ENCODE measurements at places on chromosomes 6 and 20.

GRCh38 chr6:34836008-34836407 is 44.1 kb downstream of the BLTP3A start:
- no peak for DNase-seq

- no peak for DNase-seq
These were observed 70.6 kb upstream of the DST start for GRCh38 chr6:56713254-56713672.

DNA sequence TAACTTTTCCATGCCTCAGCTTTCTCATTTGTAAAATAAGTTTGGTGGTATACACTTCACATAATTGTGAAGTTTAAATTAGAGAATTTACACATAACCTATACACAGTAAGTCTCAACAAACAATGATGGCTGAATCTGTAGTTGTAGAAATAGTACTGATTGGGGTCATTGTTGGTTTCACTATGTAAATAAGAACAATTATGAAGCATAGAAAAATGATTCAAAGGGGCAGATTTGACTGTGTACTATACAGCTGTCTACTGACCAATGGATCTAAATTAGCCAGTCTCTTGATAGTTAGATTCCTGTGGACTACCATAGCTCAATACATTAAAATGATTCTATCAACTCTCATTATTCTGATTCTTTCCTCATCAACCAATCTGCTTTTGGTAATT is 181.1 kb upstream of the STXBP5 start:
- no peak for DNase-seq

DNA sequence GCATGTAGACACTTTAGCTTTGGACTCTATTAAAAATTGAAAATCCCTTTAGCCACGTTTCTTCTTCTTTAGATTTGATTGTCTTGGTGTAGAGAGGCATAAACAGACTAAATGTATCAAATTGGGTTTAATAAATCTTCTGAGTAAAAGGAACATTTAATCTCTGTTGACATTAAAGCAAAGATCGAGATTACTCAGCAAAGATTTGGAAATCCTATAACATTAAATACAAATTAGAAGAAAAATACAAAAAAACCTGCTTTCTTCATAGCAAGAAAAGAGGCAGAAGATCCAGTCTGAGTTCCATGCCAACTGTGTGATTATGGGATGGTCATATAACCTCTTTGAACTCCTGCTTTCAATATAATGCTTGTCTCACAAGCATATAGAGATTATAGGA is 172.3 kb downstream of the GJA1 start:
- DNase-seq, result no peak

DNA sequence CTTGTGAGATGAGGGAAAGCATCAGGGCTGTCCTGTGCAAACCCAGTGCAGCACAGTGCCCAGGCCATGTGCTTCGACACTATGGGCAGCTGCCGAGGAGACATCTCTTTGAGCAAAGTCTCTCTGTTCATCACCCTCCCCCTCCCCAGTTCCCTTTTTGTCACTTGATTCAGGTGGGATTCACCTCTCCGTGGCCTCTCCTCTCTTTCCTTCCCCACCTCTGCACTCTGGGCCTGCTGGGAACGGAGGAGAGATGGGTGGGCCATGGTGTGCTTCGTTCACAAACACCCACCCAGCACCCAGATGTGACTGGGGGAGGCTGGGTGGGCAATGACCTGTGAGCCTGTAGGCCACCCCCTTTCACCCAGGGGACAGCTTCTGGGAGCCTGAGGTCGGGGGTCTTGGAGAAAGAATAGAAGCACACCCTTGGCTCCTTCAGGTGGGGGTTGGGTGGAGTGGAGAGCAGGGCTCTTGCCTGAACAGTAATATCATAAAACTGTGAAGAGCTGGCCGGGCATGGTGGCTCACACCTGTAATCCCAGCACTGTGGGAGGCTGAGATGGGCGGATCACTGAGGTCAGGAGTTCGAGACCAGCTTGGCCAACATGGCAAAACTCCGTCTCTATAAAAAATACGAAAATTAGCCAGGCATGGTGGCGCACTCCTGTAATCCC is 33.5 kb upstream of the DLGAP4 start:
- DNase-seq, result no peak

DNA sequence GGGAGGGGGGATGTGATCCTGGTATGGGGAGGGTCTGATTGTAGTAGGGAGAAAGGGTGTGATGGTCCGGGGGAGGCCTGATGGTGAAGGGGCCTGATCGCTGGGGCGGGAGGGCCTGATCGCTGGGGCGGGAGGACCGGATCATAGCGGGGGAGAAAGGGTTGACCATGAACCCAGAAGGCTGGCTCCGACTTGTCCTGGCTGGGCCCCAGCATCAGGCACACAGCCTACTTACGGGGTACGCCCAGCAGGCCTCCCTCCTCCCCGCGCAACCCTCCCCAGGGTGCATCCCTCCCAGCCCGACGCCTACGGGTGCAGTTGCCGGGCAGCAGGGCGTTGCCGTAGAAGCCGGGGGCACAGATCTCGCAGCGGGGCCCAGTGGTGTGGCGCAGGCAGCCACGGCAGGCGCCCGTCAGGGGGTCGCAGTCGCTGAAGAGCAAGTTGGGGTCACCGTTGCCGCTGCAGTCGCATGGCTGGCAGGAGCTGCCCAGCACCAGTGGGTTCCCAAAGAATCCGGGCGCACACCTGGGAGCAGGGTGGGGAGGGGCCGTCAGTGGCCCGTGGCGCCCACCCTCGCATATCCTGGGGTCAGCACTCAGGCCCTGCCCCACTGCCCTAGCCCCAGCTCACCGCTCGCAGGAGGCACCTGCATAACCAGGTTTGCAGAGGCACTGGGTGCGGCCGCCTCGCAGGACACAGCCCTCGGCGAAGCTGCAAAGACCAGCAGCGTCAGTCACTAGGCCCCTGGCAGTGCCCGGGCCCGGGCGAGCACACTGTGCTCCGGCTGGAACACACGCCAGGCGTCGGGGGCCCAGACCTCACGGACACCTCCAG is 20.6 kb downstream of the ADRM1 start:
- no peak for DNase-seq
